Natural killer cell treated with Interleukin-12 subunit alpha and Interleukin-12 subunit beta and Interleukin-15 and Interleukin-18, amount 100 ng/mL, for 72 hours (primary cell): ENCODE measurements at places on chromosomes 2 and 18. TPM values are rescaled to one million over a fixed set of nuclear protein-coding genes. Genes with fewer than 3 reads are reported as not detected.

The STON1 gene
- total RNA-seq, result 1.3 TPM

The RGPD3 gene
- total RNA-seq, result 0.92 TPM

The VWC2L gene
- total RNA-seq, result not detected

The ANKRD44 gene
- total RNA-seq, result 413 TPM

The NBAS gene
- 49.5 TPM for total RNA-seq

The ITPRID2 gene
- 53.4 TPM for total RNA-seq

The FAM237A gene
- total RNA-seq, result not detected

The UGT1A6 gene
- total RNA-seq, result not detected

The REG3A gene
- total RNA-seq, result not detected

The SP140L gene
- 36.8 TPM for total RNA-seq

The SAG gene
- total RNA-seq, result not detected

The HOXD13 gene
- not detected for total RNA-seq

The ALPG gene
- total RNA-seq, result not detected

The HRH4 gene
- total RNA-seq, result not detected

The CBLN2 gene
- total RNA-seq, result not detected

GRCh38 chr2:44351088-44351487 lies 10.2 kb downstream of the PREPL start:
- DNase-seq, result no peak

DNA sequence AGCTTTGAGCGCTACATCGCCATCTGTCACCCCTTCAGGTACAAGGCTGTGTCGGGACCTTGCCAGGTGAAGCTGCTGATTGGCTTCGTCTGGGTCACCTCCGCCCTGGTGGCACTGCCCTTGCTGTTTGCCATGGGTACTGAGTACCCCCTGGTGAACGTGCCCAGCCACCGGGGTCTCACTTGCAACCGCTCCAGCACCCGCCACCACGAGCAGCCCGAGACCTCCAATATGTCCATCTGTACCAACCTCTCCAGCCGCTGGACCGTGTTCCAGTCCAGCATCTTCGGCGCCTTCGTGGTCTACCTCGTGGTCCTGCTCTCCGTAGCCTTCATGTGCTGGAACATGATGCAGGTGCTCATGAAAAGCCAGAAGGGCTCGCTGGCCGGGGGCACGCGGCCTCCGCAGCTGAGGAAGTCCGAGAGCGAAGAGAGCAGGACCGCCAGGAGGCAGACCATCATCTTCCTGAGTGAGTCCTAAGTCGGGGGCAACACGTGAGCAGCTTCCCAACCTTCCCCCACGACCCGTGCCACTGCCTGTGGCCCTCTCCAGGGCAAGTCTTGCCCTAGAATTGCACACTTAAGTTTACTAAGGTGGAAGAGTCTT lies 928 bp downstream of the GPR39 start:
- DNase-seq, result no peak

DNA sequence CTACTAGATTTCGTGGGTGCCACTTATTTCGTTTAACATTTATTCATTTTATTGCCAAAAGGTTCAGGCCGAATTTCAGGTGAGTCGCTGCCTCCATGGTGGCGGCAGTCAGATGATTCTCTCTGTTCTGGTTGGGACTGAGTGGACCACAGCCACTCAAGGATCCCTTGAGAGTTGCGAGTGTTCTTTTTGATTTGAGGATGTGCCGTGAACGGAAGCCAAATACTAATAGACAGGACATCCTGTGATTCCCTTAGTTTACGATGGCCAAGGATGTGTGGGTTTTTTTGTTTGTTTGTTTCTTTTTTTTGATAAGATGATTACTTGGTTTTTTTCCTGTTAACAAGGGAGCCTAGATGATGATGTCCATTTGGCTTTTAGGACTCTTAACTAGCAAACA lies 13.2 kb downstream of the MAPRE2 start:
- DNase-seq, result no peak

DNA sequence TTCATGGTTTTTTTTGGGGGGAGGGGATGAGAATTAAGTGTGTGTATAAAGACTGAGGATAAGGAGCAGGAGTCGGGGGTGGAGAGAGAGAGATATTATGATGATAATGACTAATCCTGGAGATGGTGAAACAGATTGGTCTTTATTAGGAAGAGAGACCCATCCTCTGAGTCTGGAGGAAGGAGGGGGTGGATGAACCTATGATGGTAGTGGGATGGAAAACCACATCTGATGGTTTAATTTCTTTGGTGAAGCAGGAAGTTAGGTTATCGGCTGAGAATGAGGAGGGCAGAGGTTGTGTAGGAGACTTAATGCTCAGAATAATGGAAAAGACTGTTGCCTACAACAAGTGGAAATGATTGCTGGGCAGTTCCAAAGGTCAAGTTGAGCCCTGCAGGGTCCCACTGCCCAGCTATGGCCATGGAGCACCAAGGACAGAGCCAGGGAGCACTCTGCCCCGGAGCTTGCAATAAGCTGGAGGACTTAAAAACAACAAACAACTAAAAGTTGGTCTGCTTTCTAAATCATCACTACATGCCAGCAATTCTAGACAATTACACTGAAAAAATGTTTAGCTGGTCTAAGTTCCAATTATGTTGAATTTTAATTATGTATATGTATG lies 7.9 kb downstream of the SLC16A14 start:
- DNase-seq, result no peak

DNA sequence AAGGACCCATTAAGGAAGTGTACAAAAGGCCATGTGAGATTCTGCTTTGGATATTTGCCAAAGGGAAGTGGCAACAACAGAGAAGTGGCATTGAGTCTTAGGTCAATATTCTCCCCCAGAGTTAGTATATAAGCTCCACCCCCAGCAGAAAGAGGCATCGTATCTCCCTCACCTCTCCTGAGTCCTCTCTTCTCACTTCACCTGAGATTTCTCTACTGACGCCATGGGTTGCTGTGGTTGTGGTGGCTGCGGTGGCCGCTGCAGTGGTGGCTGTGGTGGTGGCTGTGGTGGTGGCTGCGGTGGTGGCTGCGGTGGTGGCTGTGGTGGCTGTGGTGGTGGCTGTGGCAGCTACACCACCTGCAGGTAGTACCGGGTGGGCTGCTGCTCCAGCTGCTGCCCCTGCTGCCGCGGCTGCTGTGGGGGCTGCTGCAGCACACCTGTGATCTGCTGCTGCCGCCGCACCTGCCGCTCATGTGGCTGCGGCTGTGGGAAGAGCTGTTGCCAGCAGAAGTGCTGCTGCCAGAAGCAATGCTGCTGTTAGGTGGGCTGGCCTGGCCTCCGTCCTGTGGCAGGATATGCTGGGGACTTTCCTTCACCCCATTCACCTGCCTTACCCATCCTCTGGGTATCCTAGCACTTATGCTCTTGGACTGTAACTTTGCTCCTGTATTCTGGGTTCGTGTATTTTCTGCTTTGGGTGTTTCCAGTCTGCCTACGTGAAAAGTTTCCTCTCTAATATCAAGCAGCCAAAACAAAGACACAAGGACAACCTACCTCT lies 5.9 kb downstream of the SCYGR3 start:
- no peak for DNase-seq

- DNase-seq, result peak; percentile 51
Measured at GRCh38 chr2:70906439-70907005, 29.2 kb upstream of the ATP6V1B1 start.

DNA sequence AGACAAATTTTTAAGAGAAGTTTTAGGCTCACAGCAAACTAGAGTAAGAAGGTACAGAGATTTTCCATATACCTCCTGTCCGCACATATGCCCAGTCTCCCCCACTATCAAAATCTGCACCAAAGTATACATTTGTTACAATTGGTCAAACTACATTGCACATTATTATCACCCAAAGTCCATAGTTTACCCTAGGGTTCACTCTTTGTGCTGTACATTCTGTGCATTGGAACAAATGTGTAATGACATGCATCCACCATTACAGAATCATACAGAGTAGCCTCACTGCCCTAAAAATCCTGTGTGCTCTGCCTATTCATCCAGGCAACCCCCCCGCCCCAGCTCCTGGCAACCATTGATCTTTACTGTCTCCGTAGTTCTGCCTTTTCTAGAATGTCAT lies 61.7 kb upstream of the SPRED2 start:
- DNase-seq, result no peak

DNA sequence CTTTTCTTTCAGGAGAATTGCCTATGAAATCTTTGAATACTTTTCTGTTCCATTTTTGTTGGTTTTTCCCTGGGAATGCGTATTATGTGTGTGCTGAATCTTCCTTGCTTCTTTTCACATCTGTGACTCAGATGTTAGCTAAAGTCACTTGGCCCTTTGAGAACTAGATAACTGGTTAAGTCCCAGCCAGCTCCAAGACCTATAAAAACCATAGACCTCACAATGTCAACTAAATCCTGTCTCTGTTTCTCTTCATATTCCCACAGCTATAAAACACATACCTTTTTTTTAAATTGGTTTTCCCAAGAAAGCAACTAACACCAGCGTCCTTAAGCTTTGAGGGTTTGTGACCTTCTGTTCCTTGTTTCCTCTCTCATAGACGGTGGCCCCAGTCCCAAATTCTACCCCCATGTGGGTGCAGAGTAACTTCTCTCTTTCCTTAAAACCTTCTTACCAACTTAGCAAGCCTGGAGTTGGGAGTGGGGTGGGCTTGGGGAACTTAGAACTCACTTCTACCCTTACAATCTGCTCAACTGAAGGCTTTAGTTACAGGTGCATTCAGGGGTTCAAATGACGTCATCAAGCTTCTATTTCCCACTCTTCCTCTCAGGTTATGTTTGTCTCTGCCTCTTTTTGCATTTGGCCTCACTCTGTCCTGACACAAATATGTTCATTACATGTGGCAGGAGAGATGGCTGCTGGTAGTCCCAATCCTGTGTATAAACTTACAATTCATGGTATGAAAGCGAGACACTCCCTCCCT lies 58.1 kb upstream of the TGIF1 start:
- DNase-seq, result no peak

GRCh38 chr2:104332731-104333130 lies 521.2 kb upstream of the POU3F3 start:
- no peak for DNase-seq

- DNase-seq, result no peak
Measured at GRCh38 chr2:216210701-216211540, 101.8 kb downstream of the XRCC5 start.

- DNase-seq, result no peak
Measured at GRCh38 chr2:159895258-159896065, 97.5 kb upstream of the CD302 start.

- no peak for DNase-seq
Measured at GRCh38 chr18:49997558-49997957, 184.2 kb upstream of the ACAA2 start.

DNA sequence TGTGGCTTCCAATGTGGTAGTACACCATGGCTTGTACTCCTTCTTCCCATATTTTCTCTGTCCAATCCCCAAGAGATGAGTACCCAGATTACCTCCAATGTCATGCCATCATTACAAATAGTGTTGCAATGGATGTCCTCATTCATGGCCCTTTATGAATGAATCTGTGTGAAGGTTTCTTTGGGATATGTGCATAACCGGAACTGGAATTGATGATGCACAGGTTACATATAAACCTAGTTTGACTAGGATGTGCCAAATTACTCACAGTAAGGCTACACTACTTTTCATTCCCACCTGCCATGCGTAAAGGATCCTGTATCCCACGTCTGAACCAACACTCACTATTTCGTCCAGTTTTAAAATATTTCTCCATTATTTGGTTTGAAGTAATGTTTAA lies 173.9 kb upstream of the CXCR4 start:
- DNase-seq, result no peak

DNA sequence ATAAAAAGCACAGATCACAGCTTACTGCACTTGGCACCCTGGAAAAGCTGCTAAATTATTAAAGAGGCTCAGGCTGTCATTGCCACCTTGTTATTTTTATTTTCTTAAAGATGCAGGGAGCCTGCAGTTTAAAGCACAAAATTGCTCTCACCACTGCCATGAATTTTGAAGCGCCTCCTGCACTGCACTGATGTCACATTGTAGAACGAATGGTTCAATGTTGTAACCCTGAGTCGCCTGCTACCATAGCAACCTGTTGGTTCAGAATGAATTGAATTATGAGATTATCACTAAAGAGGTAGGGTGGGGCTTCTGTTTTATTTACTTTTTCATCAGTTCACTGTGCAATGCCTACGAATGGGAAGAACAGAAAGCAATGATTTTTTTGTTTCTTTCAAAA lies 16.5 kb downstream of the SCG2 start:
- DNase-seq, result no peak

- DNase-seq, result no peak
Measured at GRCh38 chr18:23243178-23243577, 107.9 kb downstream of the CABLES1 start.

DNA sequence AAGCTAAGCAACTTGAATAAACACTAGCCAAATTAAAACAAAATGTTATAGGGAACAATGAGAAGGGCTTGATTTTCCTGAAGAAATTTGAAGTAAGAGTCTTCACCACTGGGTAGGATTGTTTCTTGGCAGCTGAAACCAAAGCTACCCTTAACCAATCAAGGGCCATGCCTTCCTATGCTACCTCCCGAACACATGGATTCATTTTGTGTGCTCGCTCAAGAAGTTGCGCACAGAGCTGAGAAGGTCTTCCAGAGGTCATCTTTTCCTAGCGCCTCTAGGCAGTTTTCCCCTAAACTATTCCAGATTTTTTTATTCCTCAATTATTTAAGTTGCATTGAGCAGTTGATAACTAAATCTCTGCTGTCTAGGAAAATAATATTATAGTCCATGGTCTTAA lies 264.6 kb downstream of the RBM43 start:
- DNase-seq, result no peak

DNA sequence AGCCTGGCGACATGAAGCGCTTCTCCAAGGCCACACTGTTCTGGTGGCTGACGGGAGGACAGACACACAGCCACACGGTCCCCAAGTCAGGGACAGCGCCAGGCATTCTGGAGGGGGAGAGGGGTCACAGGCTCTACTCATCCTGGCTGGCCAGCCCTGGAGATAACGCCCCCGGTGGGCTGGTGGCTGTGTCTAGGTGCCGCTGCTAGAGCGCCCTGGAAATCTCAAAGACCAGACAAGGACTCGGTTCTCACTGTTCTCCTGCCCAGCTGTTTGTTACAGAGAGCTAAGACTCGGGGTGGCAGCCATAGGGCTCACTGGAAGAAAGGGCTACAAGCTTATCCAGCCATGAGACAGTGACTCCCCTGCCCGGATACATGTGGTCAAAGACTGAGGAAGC lies 72.0 kb downstream of the KCNF1 start:
- DNase-seq, result no peak

DNA sequence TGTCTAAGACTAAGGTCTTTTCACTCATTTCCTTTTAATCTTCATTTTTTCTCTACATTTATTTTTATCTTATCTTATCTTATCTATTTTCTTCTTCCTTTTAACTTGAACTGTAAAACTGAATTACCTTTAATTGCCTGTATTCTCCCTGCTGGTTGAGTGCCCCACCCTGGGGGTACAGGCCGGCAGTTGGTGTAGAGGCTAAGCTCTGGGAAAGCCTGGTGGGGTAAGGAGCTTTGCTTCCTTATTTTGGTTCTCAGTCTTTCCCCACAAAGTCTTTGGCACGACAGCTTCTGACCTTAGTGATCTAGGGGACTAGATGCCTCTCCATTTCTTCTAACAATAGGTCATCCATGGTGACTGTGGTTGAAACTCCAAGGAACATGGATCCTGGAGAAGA lies 26.8 kb upstream of the HAAO start:
- DNase-seq, result no peak

- no peak for DNase-seq
Measured at GRCh38 chr2:102010902-102011301, 19.1 kb downstream of the IL1R2 start.

- DNase-seq, result no peak
Measured at GRCh38 chr2:228474466-228474865, 293.0 kb upstream of the SPHKAP start.
